RPMI7951 (cell line): ENCODE measurements at places on chromosomes 6 and 20. TPM values are rescaled to one million over a fixed set of nuclear protein-coding genes. Genes with fewer than 3 reads are reported as not detected.

GRCh38 chr20:59078231-59078630, 35.6 kb upstream of the PRELID3B start:
- no peak for DNase-seq

- DNase-seq = peak; percentile 75
Measured at GRCh38 chr6:43608310-43608763, 20.7 kb downstream of the GTPBP2 start.

RSPH4A gene
- total RNA-seq = not detected in 2 replicates

DNA sequence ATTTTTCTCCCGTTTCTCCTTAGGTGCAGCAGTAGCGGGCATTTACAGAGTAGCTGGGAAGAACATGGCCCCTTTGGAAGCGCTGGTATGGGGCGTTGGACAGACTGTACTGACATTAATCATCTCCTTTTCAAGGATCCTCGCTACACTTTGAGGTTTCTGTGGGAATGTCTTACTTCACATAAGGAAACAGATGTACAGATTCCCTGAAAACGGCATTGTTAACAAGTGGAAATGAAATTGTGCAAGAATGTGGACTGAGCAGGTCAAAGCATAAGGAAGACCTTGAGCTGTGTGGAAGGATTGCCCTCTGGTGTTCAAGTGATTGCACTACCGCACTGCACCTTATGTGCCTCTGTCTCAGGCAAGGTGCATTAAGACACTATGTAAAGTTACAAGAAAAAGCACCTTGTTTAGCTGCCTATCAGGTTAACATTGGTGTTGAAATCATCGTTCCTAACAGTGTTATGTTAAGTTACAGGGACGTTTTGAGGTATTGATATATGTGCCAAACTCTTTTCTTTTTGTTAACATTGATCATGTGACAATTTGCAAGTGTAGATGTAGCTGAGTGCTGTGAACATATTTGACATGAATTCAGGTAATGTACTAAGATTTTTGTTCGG, 38.0 kb downstream of the TMEM170B start:
- DNase-seq = peak; percentile 74

DNA sequence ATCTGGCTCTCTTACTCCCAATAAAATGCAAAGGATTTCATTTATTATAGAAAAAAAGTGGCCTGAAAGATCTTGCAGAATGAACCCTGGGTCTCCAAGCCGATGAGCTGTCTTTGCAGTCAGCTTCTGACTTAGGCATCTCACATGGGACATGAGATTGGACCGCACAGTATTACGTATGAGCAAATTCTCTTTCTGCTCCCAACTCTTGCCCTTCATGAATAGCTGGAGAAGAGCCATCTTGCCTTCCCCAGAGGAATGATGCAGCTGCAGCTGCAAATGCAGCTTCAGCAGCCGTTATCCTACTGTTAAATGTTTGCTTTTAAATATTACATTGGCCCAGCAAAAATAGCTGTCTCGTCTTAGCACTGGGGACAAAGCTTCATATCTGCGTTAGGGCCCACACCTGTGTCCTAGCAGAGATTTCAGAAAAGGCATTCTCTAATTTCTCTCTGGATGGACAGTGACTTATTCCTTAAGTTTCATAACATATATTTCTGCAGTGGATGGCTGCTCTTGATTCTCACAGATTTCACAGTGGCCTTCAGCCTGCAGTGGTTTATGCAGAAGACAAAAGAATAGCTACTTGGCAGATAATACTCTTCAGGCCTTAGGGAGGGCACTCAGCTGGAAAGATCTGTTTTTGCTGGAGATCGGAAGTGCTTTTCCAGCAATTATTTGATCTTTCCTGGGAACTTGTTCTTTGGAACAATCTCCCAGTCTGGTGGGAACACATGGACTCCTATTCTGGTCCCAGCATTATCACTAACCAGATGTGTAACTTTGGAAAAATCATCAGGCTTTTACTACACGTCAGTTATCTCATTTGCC, 129.2 kb downstream of the FYN start:
- no peak for DNase-seq

DNA sequence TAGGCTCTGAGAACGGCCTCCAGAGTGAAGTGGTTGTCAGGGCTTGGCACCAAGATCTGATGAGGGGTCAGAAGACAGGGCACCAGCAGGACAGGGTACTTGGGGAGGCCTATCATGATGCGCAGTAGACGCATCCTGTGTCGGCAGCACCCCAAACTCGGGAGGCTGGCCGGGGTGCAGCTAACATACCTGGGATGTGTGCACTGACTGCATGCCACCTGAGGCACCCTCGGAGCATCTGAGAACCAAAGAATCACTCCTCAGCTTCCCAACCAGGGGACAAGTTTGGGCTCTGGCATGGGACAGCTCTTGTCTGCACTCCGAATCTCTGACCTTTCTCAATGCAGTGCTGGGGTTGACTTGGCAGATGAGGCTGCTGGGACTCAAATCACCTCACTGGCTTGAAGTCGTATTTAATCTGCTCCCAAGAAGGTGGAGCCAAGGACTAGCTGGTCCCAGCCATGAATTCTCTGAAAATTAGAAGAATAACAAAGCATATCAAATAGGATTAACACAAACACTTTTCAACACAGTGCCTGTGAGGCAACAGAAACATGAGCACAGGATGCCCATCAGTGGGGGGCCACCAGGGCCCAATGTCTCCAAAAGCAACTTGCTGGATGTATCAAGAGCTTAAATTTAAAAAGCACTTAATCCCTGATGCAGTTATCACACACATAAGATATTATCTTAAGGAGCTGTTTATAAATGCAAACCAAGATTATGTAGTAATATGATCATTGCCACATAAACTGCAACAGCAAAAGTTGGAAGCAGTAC, 348.8 kb downstream of the PREX1 start:
- DNase-seq = no peak

GRCh38 chr20:53489528-53489927, 104.1 kb downstream of the ZNF217 start:
- no peak for DNase-seq

GRCh38 chr20:63700199-63701050, 4.0 kb downstream of the TNFRSF6B start:
- DNase-seq = no peak

GPR63 gene
- total RNA-seq = 0.24 and 0.29 TPM in 2 replicates

GRCh38 chr20:61818746-61819573, 246.7 kb downstream of the TAF4 start:
- no peak for DNase-seq

DNA sequence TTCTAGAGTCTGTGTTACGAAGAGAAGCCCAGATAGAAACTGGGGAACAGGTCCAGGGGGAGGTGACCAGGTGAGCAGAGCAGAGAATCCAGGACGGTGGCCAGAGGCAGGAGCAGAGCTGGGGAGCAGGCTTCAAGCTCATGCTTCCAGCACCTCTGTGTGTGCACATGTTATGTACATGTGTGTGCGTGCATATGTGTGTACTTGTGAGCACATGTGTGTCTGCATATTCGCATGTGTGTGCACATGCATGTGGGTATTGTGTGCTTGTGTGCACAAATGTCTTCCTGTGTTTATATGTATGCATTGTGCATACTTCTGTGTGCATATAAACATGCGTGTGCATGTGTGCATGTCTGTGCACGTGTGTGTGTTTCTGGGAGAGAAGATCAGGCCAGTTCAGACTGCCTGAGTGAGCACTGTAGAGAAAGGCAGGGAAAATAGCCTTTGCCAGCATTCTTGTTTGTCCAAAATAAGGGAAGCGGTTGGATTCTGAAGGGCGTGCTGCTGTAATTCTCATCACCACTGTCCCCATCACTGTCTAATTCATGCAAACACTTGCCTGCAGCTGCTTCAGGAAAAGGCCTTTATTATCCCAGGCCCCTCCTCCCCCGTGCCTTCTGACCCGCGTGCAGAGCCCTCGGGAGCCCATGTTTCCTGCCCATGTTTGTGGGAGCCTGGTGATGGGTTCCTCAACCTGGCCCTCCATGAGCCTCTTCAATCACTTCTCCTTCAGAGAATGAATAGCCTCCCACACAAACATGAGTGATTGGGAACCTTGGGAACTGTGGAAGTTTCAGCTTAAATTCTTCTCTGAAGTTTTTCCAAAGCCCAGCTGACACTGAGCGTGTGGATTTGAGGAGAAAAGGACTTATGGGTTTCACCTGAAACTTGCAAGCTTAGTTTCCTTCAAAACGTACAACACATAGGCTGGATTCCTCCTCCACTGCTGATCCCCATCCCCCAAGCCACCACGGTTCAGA, 161.7 kb upstream of the AFDN start:
- no peak for DNase-seq

DNA sequence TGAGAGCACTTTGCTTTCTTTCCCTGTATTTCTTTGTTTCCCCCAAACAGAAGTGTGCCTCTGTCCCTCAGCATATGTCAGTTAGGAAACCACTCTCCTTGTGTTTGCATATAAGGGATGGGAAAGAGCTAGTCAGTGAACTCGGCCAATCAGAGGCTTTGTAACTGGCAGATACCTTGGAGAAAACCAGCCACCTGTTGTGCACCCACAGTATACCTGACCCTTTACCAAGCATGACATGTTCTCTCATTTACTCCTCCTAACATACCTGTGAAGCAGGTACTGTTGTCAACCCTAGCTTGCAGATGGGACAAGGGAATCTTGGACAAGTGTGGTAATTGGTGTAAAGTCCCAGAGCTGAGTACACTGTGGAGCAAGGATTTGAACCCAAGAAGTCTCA, 96.1 kb upstream of the FAM8A1 start:
- no peak for DNase-seq

MAS1 gene
- total RNA-seq = not detected in 2 replicates

SYNE1 gene
- total RNA-seq = 38.6 and 40.0 TPM in 2 replicates

DNA sequence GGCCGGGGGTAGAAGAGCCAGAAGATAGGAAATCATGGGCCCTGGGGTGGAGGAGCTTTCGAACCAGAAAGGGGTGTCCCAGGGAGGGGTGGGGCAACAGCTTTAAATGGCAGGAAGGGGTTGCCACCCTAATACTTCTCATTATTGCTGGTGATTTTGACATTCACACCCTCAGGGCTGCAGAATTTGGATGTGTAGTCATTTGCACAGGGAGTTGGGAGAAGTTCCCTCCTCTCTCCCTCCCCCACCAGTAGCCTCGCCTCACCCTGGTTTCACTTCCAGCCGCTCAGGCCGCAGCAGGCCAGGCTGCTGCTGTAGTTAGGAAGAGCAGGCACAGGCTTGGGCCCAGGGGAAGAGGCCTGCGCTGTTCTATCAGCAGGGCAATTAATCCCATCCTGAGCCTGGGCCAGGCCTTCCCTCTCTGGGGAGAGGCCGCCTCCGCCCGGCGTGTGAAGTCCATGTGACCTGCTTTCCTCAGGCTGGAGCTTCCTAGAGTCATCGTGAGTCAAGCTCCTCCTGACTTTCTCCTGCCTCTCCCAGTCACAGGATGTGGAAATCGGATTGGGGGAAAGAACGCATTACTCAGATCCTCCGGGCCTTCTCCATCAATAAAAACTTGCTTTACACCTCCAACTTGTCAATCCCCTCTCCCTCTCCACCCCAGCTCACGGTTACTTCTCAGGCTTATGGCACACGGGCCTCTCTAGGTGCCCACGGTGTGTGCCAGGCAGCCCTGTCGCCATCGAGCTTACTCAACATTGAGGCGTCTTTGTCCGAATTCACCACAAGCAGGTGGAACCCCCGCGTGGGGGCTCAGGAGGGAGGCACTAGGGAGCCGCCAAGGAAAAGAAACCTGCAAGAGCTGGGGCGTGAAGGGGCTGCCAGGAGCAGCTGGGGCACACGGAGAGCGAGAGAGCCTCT, 7.8 kb downstream of the ADTRP start:
- peak; percentile 99 for DNase-seq

NRSN1 gene
- total RNA-seq = not detected in 2 replicates

- DNase-seq = no peak
Measured at GRCh38 chr6:7647504-7647903, 57.5 kb downstream of the SNRNP48 start.

GRCh38 chr6:148883270-148883669, 136.4 kb downstream of the UST start:
- no peak for DNase-seq

GRCh38 chr20:44004306-44004915, 89.8 kb downstream of the TOX2 start:
- no peak for DNase-seq

PTCHD4 gene
- not detected in 2 replicates for total RNA-seq

DNA sequence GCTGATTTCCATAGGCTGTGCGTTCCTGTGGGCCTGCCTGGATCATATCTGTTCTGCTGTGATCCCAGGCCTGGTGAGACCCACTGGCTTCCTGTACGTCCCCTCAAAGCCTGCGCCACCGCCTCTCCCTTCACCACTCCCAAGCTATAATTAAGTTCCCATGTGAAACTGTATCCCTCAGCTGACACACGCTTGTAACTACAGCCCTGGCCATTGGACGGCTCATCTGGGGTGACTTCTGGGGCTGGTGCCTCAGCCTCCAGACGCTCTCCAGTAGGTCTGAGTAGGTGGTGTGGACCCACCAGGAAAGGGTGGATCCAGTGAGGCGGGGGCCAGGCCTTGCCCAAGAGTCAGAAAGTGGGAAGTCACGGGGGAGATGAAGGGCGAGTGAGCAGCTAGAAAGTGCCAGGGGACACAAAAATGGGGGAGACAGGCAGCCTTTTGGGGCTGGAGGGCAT, 21.0 kb downstream of the PPARD start:
- DNase-seq = no peak

GRCh38 chr6:167754691-167755090, 72.0 kb upstream of the AFDN start:
- DNase-seq = no peak

GRCh38 chr6:164108869-164109769, 694.6 kb downstream of the QKI start:
- DNase-seq = peak; percentile 98

CST4 gene
- not detected in 2 replicates for total RNA-seq

GRCh38 chr6:90739802-90740201, 152.9 kb upstream of the MAP3K7 start:
- no peak for DNase-seq

- DNase-seq = no peak
Measured at GRCh38 chr20:64058536-64058935, 4.5 kb upstream of the TCEA2 start.
